ENCODE measurements at places on chromosomes 11 and 22.

- DNase-seq, result no peak
These were observed 212.3 kb upstream of the NCAM1 start for GRCh38 chr11:112748713-112749543.

DNA sequence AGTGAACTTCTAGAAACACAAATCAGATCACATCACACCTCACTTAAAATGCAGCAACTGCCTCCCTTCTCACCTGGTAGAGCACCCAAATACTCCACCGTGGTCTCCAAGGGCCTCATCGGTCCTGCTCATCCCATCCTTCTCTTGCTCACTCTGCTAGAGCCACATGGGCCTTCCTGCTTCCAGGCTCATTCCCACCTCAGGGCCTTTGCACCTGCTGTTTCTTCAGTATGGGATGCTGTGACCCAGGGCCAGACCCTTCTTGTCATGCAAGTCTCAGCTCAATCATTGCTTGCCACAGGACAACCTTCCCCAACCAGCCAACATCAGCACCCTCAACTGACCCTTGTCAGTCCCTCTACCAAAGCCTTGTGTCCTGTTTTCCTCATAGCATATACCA lies 124.9 kb downstream of the GALNT18 start:
- no peak for DNase-seq

GRCh38 chr11:123357353-123357989 lies 72.6 kb upstream of the GRAMD1B start:
- no peak for DNase-seq

DNA sequence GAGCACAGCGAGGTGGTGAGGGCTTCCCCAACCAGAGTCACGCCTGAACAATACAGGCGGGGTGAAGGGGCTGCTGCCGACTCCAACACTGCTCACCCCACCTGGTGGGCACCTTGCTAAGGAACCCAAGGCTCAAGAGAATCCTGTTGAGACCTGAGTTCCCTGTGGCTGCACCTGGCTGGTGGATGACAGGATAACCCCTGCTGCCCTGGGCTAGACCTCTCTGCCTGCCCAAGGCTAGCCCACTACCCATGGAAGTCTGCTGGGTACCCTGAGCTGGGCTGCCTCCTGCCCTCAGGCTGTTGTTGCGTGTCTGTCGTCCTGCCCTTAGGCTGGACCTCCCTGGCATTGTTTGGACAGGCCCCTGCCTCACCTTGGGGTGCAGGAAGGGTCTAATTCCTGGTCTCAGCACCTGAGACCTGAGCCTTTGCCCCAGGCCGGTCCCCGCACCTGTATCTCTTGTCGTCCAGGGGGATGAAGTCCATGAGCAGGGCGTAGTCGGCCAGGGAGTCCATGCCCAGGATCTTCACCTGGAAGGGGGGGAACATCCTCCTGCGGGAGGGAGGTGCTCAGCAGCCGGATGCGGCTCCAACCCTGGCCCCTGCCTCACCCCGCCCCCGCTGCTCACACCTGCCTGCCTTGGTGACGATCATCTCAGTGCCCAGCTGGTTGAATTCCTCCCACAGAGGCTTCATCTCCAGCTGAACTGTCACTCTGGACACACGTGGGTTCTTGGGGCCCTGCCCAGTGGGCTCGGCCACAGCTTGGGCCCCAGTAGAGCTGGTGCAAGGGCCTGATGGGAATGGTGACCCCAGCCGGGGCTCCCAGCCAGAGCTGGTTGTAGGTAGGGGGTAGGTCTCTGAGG lies 4.9 kb upstream of the NUDT8 start:
- DNase-seq, result no peak

DNA sequence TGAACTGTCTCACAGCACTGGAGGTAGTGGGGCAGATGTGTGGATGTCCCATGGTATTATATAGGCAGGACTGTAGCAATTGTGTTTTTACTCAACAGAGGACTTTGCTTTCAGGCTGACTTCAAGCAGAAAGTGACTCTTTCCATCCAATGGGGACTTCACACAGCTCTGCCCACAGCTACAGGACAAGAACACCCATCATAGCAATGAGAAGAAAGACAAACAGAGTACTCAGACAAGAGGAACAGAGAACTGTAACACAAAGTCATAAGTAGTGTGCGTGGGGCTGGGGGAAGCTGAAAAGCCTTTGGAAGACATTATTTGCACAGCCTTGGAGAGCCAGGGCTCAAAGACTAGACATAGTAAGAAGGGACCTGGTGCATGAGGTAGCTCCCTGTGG lies 70.3 kb downstream of the CCDC81 start:
- DNase-seq, result no peak

GRCh38 chr11:112886434-112887370 lies 74.5 kb upstream of the NCAM1 start:
- no peak for DNase-seq

- no peak for DNase-seq
These were observed 15.3 kb downstream of the PTPN5 start for GRCh38 chr11:18776324-18776723.

DNA sequence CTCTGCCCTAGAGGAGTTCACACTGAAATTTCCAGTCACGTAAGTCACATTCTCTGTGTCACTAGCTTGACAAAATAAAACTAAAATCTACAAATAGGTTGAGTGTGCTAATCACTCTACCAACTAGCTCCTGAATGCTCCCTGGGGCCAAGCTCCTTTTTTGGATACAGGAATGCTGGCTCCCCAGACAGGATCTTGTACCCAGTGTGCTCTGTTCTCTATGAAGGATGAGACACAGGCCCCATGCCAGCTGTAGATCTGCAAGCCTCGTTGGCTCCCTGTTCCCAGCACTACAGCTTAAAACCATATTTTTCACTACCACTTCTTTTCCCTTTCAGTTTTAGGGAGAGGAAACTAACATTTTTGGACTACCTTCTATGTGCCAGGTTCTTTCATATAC lies 3.7 kb upstream of the IPO7 start:
- no peak for DNase-seq

DNA sequence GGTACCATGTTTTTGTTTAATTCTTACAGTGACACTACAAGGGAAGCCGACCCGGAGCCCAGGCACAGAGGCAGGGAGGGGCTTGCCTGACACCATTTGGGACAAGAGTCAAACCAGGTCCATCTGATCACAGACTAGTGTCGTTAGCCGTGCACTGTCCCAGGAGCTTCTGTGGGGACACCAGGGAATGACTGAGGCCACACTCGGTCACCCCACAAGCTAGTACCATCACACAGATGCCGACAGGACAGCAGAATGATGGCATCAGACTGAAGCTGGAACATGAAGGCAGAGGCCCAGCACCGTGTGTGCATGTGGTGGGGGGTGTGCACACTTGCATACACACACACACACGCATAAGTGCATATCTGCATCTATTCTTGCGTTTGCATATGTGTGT lies 61.5 kb upstream of the NECTIN1 start:
- DNase-seq, result no peak

DNA sequence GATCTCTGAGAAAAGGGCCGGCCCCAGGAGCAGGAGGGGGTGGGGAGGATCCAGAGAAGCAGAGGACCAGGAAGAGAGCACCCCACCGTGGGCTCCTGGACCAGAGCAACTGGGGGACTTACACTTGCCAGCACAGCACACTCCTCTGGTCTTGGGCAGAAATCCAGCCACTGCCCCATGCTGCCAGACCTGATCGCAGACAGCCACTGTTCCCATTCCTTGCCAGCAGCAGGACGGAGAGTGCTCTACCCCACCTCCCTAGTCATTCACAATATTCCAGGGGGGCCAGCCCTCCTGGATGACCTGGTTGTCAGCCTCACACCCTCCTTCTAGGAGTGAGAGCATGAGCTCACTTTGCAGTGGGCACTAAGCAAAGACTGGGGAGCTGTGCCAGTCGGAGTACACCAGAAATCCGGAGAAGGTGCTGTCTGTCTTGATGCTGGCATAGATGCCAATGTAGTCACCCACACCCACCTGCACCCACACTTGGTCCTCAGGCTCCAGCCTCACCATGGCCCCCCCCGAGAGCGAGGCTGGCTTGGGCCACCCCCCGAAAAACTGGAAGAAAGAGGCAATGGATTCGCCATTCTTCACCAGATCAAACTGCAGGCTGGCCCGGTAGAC lies 1.6 kb downstream of the C1QTNF5 start:
- no peak for DNase-seq

GRCh38 chr22:19666673-19667593 lies 47.4 kb upstream of the SEPTIN5 start:
- DNase-seq, result no peak

GRCh38 chr11:70532731-70533130 lies 134.4 kb downstream of the CTTN start:
- DNase-seq, result no peak

Measured in activated CD4-positive, alpha-beta T cell treated with anti-CD3 and anti-CD28 coated beads, Interleukin-2, amount 10 ng/mL, durations not matched to agents 7 days and 5 days (primary cell).